ENCODE measurements at places on chromosomes 6 and 20.

DNA sequence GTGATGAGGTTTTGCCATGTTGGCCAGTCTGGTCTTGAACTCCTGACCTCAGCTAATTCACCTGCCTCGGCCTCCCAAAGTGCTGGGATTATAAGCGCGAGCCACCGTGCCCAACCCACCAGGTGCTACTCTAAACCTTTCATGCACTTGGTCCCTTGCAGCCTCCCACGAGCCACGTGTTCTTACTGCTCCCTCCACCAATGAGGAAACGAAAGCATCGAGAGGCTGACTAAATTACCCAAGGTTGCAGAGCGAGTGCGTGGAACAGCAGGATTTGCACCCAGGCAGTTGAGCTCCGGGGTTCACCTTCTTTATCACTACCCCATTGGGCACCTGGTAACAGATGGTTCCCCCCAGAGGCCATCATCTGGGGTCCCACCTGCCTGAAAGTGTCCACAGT, 208.3 kb downstream of the LY86 start:
- no peak for DNase-seq

GRCh38 chr6:40906759-40907158, 132.3 kb downstream of the UNC5CL start:
- DNase-seq = no peak

DNA sequence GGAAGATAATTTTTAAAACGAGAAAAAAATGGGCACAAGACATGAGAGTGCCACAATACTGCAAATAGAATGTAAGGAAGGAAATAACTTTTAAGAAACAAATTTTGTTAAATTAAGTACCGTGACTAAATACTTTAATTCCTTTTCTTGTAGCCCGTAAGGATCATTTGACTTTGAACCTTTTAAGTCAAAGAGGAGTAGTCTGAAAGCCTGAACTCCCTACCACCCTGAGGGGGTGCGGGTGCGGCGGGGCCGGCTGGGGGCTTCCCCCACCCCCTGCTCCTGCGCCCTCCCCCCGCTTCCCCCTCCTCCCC, 231 bp upstream of the PHACTR2 start:
- DNase-seq = no peak

- no peak for DNase-seq
Observed at GRCh38 chr6:105077596-105078385, 102.0 kb downstream of the POPDC3 start.

DNA sequence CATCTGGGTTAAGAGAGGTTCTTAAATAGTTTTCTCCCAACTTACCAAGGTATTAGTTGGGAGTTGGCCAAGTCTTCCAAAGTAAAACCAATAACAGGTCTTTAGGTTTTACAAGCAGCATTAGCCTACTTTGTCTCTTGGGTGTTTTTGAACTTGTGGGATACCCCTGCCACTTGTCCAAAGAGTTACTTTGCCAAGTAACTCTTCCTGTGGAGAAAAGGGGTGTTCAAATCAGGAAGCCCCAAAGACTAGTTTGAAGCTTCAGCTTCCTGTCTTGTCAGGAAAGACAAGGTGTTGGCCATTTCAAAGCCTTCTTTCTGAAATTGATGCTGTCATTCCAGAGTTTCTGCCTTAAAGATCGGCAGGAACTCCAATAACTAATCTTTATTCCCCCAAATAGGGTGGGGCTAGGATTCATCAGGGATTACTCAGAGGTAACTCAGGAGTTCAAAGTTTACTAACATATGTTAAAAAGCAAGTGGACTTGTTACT, 822 bp downstream of the RAB22A start:
- no peak for DNase-seq

DNA sequence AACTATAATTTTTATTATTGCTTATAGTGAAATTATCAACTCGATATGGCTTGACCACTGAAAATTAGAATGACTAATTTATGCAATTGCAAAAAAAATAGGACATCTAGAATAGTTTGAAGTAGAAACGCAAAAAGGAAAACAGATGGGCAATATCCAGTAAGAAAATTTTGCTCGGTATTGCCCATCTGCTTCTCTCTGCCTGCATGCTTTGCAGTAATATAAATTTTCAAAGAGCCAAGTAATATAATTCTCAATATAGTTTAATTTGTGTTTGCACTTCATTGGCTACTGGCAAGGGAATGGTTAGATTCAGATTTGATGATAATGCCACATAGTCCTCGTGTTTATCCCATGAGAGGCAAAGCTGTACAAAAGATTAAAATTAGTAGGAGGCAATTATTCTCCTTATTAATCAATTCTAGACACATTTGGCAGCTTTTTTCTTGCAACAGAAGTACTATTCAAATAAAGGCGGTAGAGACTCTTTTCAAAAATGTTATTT, 27.3 kb upstream of the LAMA2 start:
- DNase-seq = no peak

DNA sequence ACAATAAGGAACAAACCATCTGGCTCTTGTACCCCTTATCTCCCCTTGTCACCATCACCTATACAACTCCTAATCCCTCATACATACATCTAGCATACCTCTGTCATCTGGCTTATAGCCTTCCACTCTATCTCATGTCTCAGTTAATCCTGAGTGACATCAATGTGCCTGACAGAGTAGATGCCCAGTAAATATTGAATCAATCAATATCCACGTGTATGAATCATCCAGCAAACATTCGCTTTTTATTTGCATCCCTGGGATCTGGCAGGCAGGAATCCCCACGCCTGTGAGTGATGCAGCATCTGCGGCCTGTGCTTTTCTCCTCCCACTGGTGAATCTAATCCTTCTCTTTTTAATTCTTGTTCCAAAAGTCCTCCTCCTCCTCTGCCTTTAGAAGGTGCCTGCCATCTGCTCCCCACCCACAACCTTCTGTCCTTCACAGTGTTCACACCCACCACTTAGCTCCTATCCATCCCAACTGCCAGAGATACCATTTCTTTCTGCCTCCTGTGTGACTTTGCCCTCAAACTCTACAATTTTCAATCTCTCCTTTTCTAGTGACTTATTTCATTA, 37.6 kb downstream of the ZNF391 start:
- DNase-seq = no peak

GRCh38 chr6:138455746-138456400, 43.4 kb downstream of the NHSL1 start:
- DNase-seq = no peak
